ENCODE measurements at places on chromosomes 1 and 21. TPM values are rescaled to one million over a fixed set of nuclear protein-coding genes. Genes with fewer than 3 reads are reported as not detected.

DNA sequence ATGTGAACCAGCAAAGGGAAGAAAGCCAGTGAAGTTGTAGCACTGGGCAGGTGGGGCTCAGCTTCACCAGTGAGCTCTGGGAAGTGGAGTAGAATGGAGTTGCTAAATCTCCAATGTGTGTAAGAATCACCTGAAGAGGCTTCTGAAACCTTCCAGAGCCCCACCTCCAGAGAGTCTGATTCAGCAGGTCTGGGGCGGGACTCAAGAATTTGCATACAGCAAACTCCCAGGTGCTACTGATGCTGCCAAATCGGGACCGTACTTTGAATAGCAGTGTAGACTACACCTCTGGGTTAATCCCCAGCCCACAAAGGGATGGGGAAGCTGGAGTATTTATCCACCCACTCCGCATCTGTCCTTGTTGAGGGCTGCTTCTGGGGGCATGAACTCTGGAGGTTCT lies 154.3 kb downstream of the IGSF21 start:
- H3K4me3 ChIP-seq = no peak overlapping the region
- H3K27me3 ChIP-seq = no peaks in the 10 kb centered on the region
- peaks cover 21% of the 10 kb centered on the region for H3K4me1 ChIP-seq
- no peak overlapping the region for H3K27ac ChIP-seq

DNA sequence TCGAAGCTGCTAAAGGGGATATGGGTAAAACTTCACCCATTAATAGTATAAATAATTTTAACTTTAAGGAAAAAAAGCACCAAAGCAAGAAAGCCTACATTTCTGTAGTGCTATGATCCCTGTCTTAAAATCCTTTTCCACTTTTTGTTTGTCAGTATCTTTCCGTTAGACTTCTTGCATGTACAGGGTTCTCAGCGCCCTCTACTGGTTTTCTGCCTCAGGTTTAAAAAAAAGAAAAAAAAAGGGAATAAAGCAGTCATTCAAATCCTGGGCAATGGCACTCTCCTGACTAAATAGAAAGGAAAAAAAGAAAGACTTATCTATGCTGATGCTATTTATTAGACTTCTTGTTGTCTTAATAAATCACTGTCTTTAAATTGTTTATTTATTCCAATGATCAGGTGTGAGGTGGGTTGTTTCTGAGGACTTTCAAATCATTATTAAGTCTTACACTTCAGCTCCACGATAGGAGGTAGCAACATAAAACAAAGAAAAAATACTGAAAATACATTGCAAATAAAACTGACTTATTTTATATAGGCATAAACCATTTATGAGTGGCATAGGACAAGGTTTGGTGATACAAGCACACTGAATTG lies 475.4 kb upstream of the NR5A2 start:
- no peak overlapping the region for H3K4me3 ChIP-seq
- H3K27ac ChIP-seq = no peak overlapping the region
- H3K27me3 ChIP-seq = no peaks in the 10 kb centered on the region
- no peaks in the 10 kb centered on the region for H3K4me1 ChIP-seq
- peak; percentile 77 for DNase-seq

- no peak overlapping the region for H3K27ac ChIP-seq
- H3K27me3 ChIP-seq = no peaks in the 10 kb centered on the region
- peaks cover 8% of the 10 kb centered on the region for H3K4me1 ChIP-seq
- no peak overlapping the region for H3K4me3 ChIP-seq
- no peak for DNase-seq
These were observed 41.2 kb downstream of the HS2ST1 start for GRCh38 chr1:86955678-86956077.

UBXN10 gene
- total RNA-seq = 0.43 TPM

LCE1A gene
- not detected for total RNA-seq

CD2 gene
- 0.71 TPM for total RNA-seq

KCNJ6 gene
- not detected for total RNA-seq
